LHCN-M2 (cell line): ENCODE measurements at places on chromosomes 4 and X.

- DNase-seq: no peak
Observed at GRCh38 chr4:118762155-118762554, 73.8 kb downstream of the SEC24D start.

- no peak for DNase-seq
Observed at GRCh38 chr4:99323756-99324155, 2.6 kb upstream of the ADH1B start.

- DNase-seq: no peak
Observed at GRCh38 chr4:151035911-151036310, 20.8 kb upstream of the LRBA start.

- DNase-seq: peak; percentile 4
Observed at GRCh38 chr4:72629540-72629939, 60.5 kb upstream of the ADAMTS3 start.

DNA sequence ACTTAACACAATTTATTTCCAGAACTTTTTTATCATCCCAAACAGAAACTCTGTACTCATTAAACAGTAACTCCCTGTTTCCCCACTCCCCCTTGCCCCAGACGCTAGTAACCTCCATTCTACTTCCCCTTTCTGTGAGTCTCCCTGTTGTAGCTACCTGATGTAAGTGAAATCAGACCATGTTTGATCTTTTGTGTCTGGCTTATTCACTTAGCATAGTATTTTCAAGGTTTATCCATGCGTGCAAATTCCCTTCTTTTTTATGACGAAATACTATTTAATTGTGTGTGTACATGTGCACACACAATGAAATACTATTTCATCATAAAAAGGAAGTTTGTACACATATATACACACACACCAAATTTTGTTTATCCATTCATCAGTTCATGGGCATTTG, 5.2 kb downstream of the PKD2 start:
- no peak for DNase-seq

- DNase-seq: peak; percentile 7
Observed at GRCh38 chr4:187006189-187006618, 282.5 kb upstream of the FAT1 start.

DNA sequence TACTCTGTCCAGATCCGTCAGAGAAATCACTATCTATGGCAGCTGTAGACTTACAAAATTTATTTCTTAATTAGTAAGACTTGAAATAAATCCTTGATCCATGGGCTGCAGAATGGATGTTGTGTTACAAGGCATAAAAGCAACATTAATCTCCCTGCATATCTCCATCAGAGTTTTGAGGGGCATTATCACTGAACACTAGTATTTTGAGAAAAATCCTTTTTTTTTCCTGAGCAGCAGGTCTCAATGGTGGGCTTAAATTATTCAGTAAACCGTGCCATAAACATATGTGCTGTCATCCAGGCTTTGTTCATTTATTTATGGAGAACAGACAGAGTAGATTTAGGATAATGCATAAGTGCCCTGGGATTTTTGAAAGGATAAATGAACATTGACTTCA, 457.9 kb upstream of the CTSO start:
- DNase-seq: no peak

DNA sequence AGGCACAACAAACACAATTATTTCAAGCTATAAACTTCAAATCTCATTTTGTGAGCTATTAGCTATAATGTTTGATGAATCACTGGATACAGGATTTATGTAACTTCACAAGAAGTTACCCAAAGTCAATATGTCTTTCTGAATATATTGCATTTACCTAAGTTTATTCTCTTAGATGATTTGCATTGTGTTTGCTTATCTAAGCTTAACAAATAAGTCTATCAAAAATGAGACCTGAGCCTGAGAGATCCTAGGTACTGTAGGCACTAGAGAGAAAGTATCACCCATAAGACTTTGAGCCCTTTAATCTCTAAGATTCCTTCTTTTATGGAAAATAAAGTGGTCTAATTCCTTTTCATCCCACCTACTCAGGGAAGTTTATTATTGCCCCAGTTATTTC, 178.2 kb downstream of the NAF1 start:
- no peak for DNase-seq

GRCh38 chr4:2837110-2837903, 6.3 kb upstream of the ADD1 start:
- DNase-seq: no peak

- peak; percentile 24 for DNase-seq
Observed at GRCh38 chrX:110346681-110347080, 12.0 kb upstream of the RTL9 start.

DNA sequence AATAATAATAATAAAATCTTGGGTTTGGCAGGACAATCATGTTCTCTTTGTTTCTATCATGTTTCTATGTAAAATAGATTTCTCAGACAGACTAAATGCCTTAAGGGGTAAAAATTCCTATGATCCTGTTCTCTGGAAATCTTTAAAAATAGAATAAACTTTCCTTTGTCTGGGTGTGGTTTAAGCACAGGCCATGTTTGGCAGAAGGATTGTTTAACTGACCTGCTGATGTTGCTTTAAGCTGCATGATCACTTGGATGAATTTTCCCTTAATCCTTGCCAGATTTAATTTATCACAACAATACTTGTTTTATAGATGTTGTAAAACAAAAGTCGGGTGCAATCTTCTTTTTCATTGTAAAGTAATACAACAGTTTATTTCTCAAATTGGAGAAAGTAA, 341.7 kb upstream of the FAT1 start:
- DNase-seq: no peak

DNA sequence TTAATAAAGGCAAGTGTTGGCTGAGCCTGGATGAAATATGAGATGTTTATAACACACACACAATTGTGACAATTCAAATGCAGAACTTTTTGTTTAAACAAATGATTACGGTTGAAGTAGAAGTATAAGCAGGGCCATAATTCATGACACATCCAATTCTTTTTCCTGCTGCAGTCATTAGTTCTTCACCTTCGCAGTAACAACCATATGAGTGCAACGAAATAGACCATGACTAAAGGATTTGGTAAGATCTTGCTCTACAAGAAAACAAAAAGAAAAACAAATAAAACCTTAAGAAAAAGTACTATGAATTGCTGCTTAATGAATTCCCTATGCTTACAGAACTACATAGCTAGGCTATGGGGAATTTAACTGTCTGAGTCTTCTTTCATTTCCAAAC, 13.9 kb upstream of the BMPR1B start:
- DNase-seq: no peak

- DNase-seq: no peak
Observed at GRCh38 chr4:173527103-173527891, 2.7 kb downstream of the HAND2 start.

DNA sequence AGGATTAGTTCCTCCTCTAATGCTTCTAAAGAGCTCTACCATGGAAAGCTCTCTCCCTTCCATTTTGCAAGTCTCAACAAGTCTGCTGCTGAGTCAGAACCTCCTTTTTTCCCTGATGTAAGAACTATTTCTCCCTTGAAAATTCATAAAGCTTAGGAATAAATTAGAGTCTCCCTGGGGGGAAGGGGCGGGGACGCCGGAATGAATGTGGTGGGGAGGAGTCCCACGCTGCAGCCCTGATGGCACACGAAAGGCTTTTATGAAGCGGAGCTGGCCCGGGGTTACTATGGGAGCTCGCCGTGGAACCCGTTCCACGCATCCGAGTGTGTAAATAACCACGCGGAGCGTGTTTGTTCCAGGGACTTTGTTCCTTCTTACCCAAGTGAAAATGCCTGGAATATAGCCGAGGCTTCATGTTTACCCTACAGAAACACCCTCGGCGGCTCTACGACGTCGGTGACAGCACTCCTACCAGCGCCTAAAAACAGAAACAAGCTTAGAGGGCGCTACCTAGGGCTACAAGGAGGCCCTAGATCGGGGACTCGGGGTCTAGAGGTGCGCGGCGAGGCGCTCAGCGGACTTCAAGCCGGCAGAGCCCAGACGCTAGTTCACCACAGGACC, 923 bp upstream of the CPEB2 start:
- DNase-seq: peak; percentile 94

DNA sequence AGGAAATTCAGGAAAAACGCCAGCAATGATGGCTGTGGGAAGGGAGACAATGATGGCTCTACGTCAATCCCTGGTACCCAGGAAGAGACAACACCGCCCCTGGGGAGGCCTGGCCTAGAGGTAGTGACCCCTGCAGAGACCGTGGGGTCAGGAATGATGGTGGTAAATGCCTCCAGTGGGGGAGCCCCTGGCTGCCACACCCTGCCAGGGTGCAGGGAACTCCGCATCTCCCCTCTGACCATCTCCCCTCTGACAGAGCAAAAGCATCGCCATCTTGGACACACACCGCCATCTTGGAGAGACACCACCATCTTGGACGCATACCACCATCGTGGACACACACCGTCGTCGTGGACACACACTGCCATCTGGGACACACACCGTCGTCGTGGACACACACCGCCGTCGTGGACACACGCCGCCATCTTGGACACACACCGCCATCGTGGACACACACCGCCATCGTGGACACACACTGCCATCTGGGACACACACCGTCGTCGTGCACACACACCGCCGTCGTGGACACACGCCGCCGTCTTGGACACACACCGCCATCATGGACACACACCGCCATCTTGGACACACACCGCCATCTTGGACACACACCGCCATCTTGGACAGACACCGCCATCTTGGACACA, 9.9 kb downstream of the ASMTL start:
- no peak for DNase-seq

DNA sequence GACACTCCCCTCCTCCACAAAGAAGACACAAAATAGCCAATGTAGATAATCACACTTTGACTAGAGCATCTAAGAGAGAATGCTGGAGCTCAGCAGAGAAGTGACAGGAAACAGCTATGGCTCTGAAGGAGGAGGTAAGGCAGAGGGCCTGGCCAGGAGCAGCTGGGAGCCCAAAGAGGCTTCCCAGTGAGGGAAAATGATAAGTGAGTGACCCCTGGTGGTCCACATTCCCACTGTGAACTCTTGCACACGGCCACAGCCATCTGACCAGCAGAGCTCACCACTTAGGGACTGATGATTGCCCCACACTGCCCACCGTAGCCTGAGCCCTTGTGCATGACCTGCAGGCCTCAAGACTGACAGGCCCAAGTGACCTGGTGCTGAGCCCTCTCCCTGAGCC, 162.7 kb upstream of the GALNTL6 start:
- no peak for DNase-seq

DNA sequence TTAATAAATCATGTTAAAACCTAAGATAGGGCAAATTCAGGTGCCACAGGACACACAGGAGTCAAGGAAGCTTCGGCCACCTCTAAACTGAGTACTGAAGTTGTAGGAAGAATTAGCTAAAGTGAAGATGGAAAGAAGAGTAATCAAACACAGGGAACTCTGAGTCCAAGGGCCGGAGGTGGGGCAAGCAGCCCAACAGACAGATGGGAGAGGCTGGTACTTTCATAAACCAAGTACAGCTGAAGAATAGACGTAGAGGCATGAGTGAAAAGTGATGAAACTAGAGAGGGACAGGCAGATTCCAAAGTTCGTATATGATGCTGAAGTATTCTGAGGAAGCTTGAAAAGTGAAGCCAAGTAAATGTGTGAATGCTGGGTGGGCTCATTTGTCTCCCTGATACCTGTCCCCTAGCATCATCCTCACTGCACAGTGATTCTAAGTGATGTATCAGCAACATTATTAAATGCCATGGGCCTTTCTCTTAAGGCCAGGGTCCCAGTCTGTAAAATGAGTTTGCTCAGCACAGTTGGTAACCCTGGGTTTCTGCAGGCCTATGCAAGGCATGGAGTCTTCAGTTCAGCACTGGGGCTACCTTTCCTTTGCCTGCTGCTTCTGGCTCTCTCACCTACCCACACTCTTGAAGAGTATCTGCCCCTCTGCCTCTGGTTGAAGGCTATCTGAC, 203.3 kb downstream of the NR3C2 start:
- DNase-seq: no peak

DNA sequence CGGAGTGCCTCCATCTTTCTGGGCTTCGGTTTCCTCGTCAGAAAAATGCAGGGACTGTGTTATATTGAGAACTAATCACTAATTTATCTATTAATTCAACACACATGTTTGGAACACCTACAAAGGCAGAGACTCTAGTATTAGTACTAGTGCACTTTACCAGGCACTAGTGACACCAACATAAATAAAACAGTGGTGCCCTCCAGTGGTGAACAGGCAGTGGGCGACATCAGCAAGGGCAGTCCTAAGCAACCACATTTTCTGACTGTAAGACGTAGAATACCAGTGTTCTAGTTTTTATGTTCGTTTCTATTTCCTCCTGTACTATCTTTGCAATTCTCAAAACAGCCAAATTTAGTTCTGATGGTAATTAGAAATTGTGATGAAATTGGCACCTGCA, 69.1 kb upstream of the UCP1 start:
- DNase-seq: peak; percentile 14

DNA sequence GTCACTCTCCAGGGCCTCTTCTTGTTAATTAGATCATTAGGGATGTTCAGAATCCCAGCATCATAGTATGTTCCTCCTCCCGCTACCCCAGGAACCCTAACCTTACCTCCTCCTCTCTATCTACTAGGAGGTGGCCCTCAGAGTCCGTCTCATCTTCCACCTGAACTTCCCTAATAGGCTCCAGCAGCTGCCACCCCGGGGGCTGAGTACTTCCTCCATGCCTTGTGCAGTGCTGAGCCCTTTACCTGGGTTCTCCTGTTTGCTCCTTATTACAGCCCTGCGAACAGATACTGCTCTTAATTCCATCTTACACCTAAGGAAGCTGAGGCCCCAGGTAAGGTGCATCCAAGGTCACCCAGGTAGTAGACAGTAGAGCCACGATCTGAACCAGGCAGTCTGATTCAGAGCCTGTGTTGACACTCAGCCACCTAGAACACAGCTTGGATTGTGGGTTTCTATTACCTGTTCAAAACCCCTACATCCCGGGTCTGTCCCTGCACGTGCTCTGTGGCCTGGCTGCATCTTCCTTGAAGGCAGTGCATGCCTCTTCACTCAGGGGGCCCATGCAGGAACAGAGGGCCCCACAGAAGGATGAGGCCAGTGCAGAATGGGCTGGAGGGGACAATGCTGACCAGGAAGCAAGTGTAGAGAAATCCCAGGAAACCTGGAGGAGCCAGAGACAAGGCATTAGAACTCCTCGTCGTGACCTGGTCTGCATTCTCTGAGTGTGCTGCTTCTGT, 51.4 kb upstream of the MSANTD1 start:
- DNase-seq: no peak

- DNase-seq: no peak
Observed at GRCh38 chrX:139930916-139931645, 1.8 kb downstream of the ATP11C start.

DNA sequence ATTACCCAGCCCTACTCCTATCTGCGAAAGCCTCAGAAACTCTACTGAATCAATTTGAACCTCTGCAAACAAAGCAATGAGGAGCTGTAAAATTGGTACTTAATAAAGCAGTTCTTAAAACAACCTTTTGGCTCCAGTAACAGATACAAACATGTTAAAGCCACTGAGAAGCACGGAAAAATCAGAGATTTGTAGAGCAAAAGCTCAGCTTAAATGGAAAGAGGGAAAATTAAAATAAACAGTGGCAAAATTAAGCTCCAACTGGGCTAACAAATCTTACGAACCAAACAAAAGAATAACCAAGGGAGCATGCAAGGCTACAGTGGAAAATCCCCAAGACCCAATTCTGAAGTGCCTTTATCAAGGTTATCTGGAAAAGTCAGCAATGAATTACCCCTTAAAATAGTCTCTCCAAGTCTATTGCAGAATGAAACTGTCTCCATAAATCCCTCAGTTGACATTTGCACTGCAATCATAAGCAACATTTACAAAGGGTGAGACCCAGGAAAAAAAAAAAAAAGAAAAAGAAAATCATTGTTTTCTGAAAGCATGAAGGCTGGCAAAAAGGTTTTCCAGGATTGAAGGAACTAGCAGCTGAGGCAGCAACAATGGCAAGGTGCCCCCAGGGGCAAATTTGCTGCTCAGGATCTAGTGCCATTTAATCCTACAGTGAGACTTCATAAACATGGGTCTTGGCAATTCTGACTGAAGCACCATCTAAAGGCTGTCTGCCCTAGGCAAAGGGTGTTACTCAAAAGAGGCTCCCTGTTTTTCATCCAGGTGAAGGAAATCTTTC, 40.1 kb downstream of the USP46 start:
- DNase-seq: no peak
